Right renal cortex interstitium (tissue), 3 donors: ENCODE measurements at places on chromosomes 7 and 10. TPM values are rescaled to one million over a fixed set of nuclear protein-coding genes. Genes with fewer than 3 reads are reported as not detected.

DNA sequence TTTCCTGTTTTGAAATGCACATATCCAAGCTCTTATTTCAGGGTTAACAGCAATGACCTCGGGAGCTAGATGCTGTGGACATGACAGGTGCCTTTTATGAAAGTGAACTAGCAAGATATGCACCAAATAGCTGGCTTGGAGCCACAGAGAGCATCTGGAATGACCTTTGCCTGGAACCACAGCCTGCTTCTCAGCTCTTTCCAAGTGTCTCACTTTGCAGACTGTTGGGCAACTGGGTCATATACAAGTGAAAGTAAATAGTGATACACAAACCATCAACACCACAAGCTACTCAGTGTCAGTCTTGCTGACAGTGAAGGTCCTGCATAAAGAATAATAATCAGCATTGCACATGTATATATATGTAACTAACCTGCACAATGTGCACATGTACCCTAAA, 183.5 kb downstream of the RNF133 start:
- no peak for DNase-seq

GRCh38 chr10:4839353-4839752, 13.3 kb downstream of the AKR1E2 start:
- no peak for DNase-seq

Gene ICA1
- 19.7 TPM for polyA plus RNA-seq

- DNase-seq = no peak
Measured at GRCh38 chr10:80281784-80282765, 7.4 kb downstream of the MAT1A start.

- no peak for DNase-seq
Measured at GRCh38 chr7:24910551-24911212, 69.3 kb downstream of the OSBPL3 start.
